ENCODE measurements at places on chromosomes 11 and 22.

GRCh38 chr22:37079668-37080171 lies 28.2 kb downstream of the KCTD17 start:
- DNase-seq: peak; percentile 88

DNA sequence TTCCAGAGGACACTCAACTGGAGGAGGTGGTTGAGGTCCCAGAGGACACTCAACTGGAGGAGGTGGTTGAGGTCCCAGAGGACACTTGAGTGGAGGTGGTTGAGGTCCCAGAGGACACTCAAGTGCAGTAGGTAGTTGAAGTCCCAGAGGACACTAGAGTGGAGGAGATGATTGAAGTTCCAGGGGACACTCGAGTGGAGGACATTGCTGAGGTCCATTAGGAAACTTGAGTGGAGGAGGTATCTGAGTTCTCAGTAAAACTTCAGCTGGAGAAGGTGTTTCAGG lies 39.7 kb downstream of the ZNF195 start:
- DNase-seq: no peak

GRCh38 chr11:16603245-16603644 lies 135.2 kb upstream of the C11orf58 start:
- DNase-seq: no peak

DNA sequence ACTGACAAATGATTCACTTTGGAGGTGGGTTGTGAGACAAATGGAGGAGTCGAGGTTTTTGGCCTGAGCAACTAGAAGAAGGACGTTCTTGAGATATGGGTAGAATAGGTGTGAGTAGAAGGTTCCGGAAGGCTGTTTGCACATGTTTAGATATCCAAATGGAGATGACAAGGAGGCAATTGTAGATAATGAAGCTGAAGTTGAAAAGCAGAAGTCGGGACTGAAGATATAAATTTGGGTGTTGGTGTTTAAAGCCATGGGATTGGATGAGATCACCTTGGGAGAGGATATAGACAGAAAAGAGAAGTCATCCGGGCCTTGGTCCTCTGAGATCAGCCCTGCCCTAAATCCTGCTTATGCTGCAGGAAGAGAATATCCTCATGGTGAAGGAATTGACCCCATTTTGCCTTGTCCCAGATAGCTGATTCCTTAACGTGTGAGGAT lies 75.5 kb upstream of the CD44 start:
- no peak for DNase-seq

DNA sequence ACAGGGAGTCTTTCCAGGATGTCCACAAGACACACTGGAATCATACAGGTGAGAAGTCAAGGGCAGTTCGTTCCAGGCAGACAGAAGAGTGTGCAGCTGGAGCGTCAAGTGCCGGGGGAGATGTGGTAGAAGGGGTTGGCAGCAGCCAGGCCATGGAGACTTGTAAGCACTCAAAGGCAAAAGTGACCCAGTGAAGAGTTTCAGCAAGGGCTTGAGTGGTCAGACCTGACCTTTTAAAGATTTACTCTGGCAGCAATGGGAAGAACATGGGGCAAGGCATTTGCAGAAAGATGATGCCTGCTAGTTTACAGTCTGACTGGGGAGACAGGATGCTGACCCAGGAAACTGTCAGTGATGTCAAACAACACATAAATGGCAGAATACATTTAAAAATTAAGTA lies 29.0 kb downstream of the P4HA3 start:
- DNase-seq: no peak

DNA sequence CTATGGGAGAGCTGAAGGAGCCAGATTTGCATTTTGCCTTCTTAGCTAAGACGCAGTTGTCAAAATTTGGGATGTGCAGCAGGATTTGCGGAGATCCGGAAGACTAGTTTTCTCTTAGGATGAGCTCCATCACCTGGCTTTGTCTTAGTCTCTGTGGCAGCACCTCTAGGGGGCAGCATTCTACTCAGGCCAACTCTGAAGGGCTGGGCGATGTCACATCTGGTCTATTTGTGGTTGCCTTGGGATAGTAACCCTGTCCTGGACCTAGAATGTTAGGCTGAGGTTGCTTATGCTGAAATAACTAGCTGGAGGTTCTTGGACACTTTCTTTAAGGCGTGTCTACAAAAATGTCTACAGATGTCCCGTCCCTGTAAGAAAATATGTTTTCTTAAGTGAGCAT lies 116.2 kb downstream of the FAT3 start:
- no peak for DNase-seq

DNA sequence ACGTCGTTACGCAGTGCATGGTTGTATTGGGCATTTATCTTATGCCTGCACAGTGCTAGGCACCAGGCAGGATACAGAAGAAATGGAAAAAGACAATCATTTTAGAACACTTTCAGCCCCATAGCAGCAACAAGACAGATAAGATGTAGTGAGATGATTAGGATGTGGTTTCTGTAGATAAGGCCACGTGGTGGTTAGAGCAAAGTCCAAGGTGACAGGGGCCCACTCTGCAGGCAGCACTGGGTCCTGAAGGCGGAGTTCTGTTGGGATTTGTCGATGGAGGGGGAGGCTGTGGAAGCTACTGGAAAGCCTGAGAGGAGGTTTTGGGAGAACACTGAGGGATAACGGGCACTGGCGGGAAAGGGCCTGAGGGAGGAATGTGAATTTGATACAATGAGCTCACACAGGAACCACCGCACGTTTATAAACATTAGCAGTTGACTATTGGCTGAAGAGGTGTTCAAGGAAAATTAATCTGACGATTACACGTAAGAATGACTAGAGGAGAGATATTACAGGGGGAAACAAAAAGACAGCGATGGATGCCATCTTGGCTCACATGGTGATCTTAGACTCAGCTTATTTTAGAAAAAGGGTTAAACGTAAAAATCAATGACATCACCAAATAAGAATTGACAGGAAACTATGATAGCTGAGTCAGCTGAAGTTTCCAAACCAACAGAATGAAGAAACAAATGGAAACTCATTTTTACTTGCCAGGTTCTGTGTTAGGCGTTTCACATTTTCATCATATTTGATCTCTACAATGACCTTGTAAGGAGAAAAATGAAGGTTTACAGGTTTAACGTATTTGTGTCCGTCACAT lies 551.0 kb downstream of the OPCML start:
- DNase-seq: no peak

- no peak for DNase-seq
Observed at GRCh38 chr11:28490773-28491382, 382.7 kb downstream of the METTL15 start.

- DNase-seq: no peak
Observed at GRCh38 chr11:110752890-110753289, 40.7 kb upstream of the ARHGAP20 start.

- no peak for DNase-seq
Observed at GRCh38 chr11:46590740-46591605, 2.9 kb downstream of the AMBRA1 start.
